ENCODE measurements at places on chromosomes 13 and 19. TPM values are rescaled to one million over a fixed set of nuclear protein-coding genes. Genes with fewer than 3 reads are reported as not detected.

DNA sequence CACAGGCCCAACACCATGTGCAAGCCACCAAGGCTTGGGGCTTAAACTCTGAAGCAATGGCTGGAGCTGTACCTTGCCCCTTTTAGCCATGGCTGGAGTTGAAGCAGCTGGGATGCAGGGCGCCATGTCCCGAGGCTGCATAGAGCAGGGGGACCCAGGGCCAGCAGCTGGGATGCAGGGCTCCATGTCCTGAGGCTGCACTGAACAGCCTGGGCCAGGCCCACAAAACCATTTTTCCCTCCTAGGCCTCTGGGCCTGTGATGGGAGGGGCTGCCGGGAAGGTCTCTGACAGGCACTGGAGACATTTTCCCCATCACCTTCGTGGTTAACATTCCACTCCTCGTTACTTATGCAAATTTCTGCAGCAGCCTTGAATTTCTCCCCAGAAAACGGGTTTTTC lies 10.8 kb downstream of the TRAPPC2B start:
- no peak for DNase-seq
- H3K4me3 ChIP-seq: peak overlapping the region; percentile 86
- H3K27ac ChIP-seq: no peak overlapping the region
- H3K4me1 ChIP-seq: peaks cover 4% of the 10 kb centered on the region
- H3K27me3 ChIP-seq: peaks cover 8% of the 10 kb centered on the region

GRCh38 chr19:43486412-43486811 lies 18.1 kb downstream of the PHLDB3 start:
- H3K27me3 ChIP-seq: no peaks in the 10 kb centered on the region
- H3K27ac ChIP-seq: no peak overlapping the region
- H3K4me3 ChIP-seq: no peak overlapping the region
- no peak for DNase-seq
- H3K36me3 ChIP-seq: peaks cover 5% of the 10 kb centered on the region

GRCh38 chr13:47594833-47595232 lies 406.2 kb downstream of the SUCLA2 start:
- H3K27ac ChIP-seq: no peak overlapping the region
- no peak for DNase-seq
- H3K36me3 ChIP-seq: no peaks in the 10 kb centered on the region
- peaks cover 3% of the 10 kb centered on the region for H3K27me3 ChIP-seq

DNA sequence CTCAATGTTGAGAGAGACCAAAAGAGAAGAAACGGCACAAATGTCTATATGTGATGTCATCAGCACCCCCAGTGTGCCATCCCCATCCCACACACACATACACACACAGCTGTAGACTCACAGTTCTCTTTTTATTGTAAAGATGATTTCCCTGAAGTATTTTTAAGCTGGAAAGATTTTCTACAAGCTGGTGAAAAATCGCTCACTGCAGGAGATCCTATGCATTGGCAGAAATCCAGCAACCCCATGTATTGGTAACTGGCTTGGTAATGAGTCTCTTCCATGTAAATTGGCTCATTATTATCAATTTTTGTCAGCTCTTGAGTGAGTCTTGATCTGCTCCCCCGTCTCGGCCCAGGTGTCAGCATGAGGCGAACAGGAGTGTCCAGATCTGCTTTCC lies 107.1 kb upstream of the UQCRFS1 start:
- H3K27me3 ChIP-seq: peaks cover 7% of the 10 kb centered on the region
- H3K4me3 ChIP-seq: no peak overlapping the region
- no peak overlapping the region for H3K27ac ChIP-seq
- DNase-seq: no peak
- H3K36me3 ChIP-seq: no peaks in the 10 kb centered on the region
- peaks cover under 1% of the 10 kb centered on the region for H3K4me1 ChIP-seq

DNA sequence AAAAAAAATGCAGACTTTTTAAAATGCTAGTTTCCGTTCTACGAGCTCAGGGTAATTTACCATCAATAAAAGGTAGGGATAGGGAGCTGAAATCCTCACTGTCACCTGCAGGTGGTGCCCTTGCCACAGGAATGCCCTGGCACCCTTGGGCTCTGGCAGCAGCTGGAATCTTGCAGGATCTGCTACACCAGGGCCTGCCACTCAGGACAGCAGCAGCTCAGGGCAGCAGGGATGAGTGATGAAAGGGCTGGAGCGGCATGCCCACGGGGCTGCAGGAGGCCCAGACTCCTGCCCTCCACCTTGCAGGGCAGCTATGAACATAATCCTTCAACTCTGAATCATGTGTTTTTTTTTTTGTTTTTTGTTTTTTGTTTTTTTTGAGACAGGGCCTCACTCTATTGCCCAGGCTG lies 54.0 kb downstream of the GNG7 start:
- H3K27me3 ChIP-seq: peaks cover 7% of the 10 kb centered on the region
- H3K36me3 ChIP-seq: no peaks in the 10 kb centered on the region
- H3K27ac ChIP-seq: no peak overlapping the region
- H3K4me1 ChIP-seq: no peaks in the 10 kb centered on the region

DNA sequence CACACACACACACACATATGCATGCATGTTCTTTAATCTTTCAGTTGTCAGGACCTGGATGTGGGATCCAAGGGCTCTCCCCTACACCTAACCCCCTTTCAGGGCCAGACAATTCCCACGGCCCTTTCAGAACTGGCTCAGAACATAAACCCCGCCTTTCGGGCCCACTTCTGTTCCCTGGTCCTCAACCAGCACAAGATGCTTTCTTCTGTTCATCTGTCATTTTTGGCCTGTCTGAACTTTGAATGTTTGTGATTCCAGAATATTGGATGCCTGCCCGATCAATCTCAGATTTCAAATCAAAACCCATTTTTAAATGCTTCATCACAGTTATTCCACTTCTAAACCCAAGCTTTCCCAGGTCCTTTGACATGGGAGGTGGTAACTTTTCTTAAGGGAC lies 167.3 kb downstream of the USP12 start:
- peaks cover 15% of the 10 kb centered on the region for H3K27me3 ChIP-seq
- H3K4me1 ChIP-seq: peaks cover 6% of the 10 kb centered on the region
- no peak for DNase-seq
- no peak overlapping the region for H3K27ac ChIP-seq
- peaks cover 5% of the 10 kb centered on the region for H3K36me3 ChIP-seq

- H3K4me3 ChIP-seq: peak within 1 kb of the TSS; percentile 90
- peaks cover 14% of the 10 kb centered on the region for H3K27me3 ChIP-seq
- peak; percentile 17 for DNase-seq
- peaks cover 15% of the 10 kb centered on the region for H3K4me1 ChIP-seq
Observed at GRCh38 chr13:46387064-46387851, at the start of gene RUBCNL. TSS of gene RUBCNL (minus strand) at chr13:46387252. CDS start at chr13:46372475, 14,777 bp downstream.

GRCh38 chr13:105906746-105907145 lies 628.7 kb downstream of the EFNB2 start:
- no peak overlapping the region for H3K27ac ChIP-seq
- no peak overlapping the region for H3K4me3 ChIP-seq
- DNase-seq: no peak
- H3K36me3 ChIP-seq: no peaks in the 10 kb centered on the region
- H3K27me3 ChIP-seq: no peaks in the 10 kb centered on the region

- no peaks in the 10 kb centered on the region for H3K36me3 ChIP-seq
- H3K27me3 ChIP-seq: peaks cover 8% of the 10 kb centered on the region
- no peak overlapping the region for H3K27ac ChIP-seq
- H3K4me1 ChIP-seq: peaks cover 6% of the 10 kb centered on the region
Observed at GRCh38 chr19:38247734-38248268, 8.4 kb downstream of the PPP1R14A start.

DNA sequence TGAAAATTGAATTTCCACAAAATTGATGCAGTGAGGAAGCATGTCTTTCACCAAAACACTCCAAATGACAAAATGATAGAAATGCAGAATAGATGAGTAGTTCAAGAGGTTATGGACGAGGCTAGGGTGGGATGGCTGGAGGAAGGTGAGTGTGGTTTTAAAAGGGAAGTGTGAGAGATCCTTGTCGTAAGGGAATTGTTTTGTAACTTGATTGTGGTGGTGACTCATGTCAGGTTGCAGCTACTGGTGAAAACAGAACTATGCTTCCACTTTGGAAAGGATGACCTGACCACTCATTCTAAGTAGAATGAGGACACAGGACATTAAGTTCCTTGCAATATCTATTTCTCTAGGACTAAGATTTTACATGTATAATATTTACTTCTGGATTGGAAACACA lies 345.7 kb downstream of the MTUS2 start:
- H3K4me1 ChIP-seq: peaks cover 7% of the 10 kb centered on the region
- H3K4me3 ChIP-seq: no peak overlapping the region
- peaks cover 3% of the 10 kb centered on the region for H3K27me3 ChIP-seq
- DNase-seq: no peak

GRCh38 chr13:66958611-66959010 lies 271.5 kb downstream of the PCDH9 start:
- H3K36me3 ChIP-seq: no peaks in the 10 kb centered on the region
- DNase-seq: no peak
- no peak overlapping the region for H3K4me3 ChIP-seq
- no peaks in the 10 kb centered on the region for H3K27me3 ChIP-seq
- H3K27ac ChIP-seq: no peak overlapping the region

- peaks cover 2% of the 10 kb centered on the region for H3K27me3 ChIP-seq
- H3K4me3 ChIP-seq: no peak overlapping the region
- H3K4me1 ChIP-seq: peaks cover 2% of the 10 kb centered on the region
Observed at GRCh38 chr13:32530841-32531253, 7.7 kb downstream of the N4BP2L2 start.

- H3K4me1 ChIP-seq: peaks cover 6% of the 10 kb centered on the region
- no peak for DNase-seq
- no peaks in the 10 kb centered on the region for H3K27me3 ChIP-seq
- no peak overlapping the region for H3K27ac ChIP-seq
- no peak overlapping the region for H3K4me3 ChIP-seq
Observed at GRCh38 chr13:77574096-77574495, 38.6 kb downstream of the SCEL start.

DNA sequence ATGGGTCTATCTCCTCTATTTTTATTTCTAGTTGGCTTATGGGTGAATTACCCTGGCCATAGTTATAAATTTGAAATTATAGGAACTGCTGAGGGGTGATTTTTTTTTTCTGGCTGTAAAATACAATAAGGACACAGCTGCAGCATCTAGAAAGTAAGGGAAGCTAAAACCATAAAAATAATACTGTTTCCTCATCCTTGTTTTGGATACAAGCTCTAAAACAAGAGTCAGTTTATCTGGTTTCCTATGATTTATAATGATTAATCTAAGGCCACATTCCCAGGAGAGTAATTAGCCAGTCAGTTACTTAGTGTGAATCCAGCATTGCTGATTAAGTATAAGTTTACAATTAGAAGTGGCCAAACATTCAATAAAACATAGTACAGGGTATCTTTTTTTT lies 219.1 kb upstream of the NBEA start:
- no peak overlapping the region for H3K27ac ChIP-seq
- H3K4me3 ChIP-seq: no peak overlapping the region
- no peaks in the 10 kb centered on the region for H3K4me1 ChIP-seq
- DNase-seq: no peak
- H3K27me3 ChIP-seq: no peaks in the 10 kb centered on the region

DNA sequence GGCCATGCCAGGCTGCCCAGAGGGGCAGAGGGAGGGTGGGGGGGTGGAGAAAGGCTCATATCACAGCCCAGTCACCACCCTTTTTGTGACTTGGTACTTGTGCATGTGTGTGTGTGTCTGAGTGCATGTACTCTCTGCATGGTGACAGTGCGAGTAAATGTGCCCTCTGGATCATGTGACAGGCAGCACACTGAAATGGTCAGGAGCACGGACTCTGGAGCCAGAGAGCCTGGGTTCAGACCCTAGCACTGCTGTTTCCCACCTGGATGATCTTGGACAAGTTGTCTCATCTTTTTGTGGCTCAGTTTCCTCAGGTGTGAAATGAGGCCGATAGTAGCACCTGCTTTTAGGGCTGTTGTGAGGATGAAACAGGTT lies 2.0 kb downstream of the CIC start:
- H3K4me1 ChIP-seq: peaks cover 35% of the 10 kb centered on the region
- H3K27ac ChIP-seq: peak overlapping the region; percentile 57
- peaks cover 17% of the 10 kb centered on the region for H3K36me3 ChIP-seq
- peaks cover 5% of the 10 kb centered on the region for H3K27me3 ChIP-seq
- DNase-seq: no peak
- peak overlapping the region; percentile 67 for H3K4me3 ChIP-seq

- H3K4me1 ChIP-seq: no peaks in the 10 kb centered on the region
- H3K4me3 ChIP-seq: no peak overlapping the region
- no peak overlapping the region for H3K27ac ChIP-seq
- no peaks in the 10 kb centered on the region for H3K27me3 ChIP-seq
- no peak for DNase-seq
Observed at GRCh38 chr13:83327091-83327490, 555.2 kb downstream of the SLITRK1 start.

DNA sequence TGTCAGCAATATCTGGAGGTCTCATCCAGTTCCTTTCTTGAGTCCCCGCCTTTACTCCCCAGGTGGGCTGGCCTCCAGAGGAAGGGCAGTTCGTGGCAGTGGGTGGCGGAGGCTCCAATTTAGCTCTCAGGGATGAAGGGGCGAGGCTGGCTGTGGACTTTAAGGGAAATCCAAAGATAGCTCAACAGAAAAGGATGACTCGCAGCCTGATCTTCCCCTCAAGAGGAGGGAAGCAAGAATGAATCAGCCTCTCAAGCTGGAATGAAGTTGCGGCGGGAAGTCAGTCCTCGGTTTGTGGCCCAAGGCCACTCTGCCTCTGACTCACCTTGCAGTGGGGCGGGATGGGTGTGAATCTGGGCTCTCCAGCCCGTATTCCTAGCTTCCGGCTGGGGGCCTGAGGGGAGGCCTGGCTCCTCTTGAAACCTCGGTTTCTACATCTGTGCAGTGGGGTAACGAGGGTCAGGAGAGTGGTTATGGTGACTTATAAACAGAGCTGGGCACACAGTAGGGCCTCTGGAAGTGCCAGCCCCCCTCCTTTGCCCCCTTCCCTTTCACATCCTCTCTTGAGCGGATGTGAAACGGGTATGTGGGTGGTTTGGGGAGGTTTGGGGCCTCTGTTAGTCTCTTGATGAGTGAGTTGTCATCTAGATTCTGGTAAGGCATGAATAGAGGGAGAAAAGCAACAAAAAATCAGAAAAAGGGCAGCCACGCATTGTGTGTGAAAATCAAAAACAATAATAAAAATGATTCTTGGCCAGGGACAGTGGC lies 10.5 kb upstream of the SMG9 start:
- H3K4me3 ChIP-seq: no peak overlapping the region
- no peak overlapping the region for H3K27ac ChIP-seq
- no peaks in the 10 kb centered on the region for H3K4me1 ChIP-seq
- no peak for DNase-seq
- H3K36me3 ChIP-seq: no peaks in the 10 kb centered on the region

DNA sequence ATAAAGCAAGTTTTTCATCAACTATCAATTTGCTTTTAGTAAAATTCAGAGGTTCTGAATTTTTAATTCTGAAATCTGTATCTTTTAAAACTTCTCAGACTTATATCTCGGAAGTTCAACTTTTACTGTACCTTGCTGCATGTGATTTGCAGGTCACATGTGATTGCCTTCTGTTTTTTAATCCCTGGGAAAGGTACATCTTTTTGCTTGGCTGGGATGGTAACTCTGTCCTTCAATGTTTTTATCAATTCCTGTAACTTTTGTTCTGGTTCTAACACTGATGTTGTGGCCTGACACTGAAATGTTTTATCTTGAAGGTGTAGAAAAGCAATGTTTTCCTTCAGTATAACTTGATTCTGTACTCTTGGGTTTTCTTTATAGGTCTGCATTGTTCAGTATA lies 16.2 kb upstream of the NAA16 start:
- H3K36me3 ChIP-seq: no peaks in the 10 kb centered on the region
- DNase-seq: no peak
- peaks cover 1% of the 10 kb centered on the region for H3K27me3 ChIP-seq
- no peak overlapping the region for H3K27ac ChIP-seq

Gene LILRA5
- total RNA-seq: not detected

Gene OVOL3
- total RNA-seq: not detected

Gene PSG2
- not detected for total RNA-seq

Gene CFAP97D2
- not detected for total RNA-seq

Gene TRPM4
- total RNA-seq: 75.3 TPM

Gene ATP4B
- not detected for total RNA-seq

Gene IGFL3
- total RNA-seq: not detected

Gene GAS6
- 19.8 TPM for total RNA-seq

Gene MEIOSIN
- not detected for total RNA-seq

Gene PGLYRP2
- total RNA-seq: not detected

Gene ELANE
- not detected for total RNA-seq

Gene ZNF625
- total RNA-seq: 26.7 TPM

Gene MRPS31
- 16.7 TPM for total RNA-seq

All from endothelial cell (in vitro differentiated cells).